Trophoblast cell (in vitro differentiated cells and primary cell): ENCODE measurements at places on chromosomes 6 and 20.

DNA sequence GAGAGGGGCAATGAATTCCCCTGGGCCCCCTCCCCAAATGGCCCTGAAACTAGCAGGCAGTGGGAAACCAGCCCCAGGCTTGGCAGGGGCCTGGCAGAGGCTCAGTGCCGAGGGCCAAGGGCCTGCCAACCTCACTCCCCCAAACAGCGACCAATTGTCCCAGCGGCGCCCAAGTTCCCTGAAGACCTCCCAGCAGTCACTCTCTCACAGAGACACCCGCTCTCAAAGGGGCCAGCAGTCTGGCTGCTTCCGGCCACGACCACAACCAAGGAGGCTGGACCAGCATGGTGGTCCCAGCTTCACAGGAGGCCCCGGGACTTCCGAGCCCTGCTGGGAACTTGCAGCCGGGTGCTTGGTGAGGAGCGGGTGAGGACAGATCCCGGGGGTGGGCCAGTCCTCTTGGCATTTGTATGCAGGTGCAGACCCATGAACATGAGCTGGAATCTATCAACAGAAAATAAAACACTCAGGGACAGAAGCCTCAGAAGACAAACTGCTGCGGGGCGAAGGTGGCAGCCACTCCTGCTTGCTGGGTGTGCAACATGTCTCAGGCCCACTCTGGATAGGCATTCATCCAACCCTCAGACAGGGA is 17.5 kb upstream of the SIRPA start:
- DNase-seq = no peak
- no peaks in the 10 kb centered on the region for H3K27me3 ChIP-seq
- no peak overlapping the region for H3K4me3 ChIP-seq
- no peaks in the 10 kb centered on the region for H3K4me1 ChIP-seq

- H3K27ac ChIP-seq = no peak overlapping the region
- H3K4me1 ChIP-seq = peaks cover 24% of the 10 kb centered on the region
- no peak overlapping the region for H3K4me3 ChIP-seq
- DNase-seq = no peak
- H3K27me3 ChIP-seq = no peaks in the 10 kb centered on the region
Observed at GRCh38 chr20:32522776-32523612, 62.1 kb downstream of the NOL4L start.

DNA sequence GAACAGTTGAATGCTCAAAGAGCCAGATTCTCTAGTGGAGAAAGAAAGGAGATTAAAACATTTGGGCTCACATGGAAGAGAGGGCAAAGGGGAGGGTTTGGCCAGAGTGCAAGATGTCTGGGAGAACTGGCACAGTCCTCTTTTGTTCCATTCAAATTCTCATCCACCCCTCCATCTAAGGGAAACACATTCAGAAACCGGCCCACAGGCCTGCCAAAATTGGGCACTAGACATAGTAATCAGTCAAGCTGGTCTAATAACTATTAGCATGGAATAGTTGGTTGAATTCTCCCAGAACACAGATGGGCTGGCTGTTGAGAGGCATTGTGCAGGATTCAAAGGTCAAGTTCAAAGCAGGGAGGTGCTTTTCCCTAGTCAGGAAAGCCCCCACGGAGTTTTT is 341.4 kb upstream of the IRAK1BP1 start:
- no peaks in the 10 kb centered on the region for H3K4me1 ChIP-seq
- H3K4me3 ChIP-seq = no peak overlapping the region
- no peak overlapping the region for H3K27ac ChIP-seq
- no peaks in the 10 kb centered on the region for H3K36me3 ChIP-seq
- no peak for DNase-seq

DNA sequence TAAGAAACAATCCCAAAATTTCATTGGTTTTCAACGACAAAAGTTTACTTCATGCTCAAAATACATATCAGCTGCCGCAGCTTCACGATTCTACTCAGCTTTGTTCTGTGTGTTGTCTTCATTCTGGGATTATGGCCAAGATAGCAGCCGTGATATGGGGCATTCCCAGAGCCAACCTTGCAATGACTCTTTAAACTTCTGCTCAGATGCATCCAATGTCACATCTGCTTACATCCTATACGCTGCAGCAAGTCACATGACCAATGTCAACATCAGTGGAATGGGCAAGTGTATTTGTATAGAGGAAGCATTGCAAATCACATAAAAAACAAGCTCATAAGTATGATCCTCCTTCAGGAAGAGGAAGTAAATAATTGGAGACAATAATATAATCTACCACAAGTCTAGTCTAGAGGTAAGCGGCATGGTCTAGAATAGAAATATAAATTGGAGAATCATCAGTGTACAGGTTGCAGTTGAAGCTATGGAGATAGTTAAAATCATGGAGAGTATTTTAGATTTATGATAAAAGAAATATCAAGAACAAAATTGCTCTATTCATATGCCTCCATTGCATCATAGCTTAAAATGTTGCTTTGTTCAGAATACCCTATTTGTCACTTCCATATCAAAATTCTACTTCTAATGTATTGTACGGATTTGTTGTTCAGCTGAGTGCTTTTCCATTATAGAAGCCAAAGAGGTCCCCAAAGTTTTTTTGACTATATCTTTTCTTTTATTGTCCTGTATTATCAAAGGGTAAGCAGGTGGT is 7.2 kb upstream of the C6orf141 start:
- no peak overlapping the region for H3K4me3 ChIP-seq
- no peaks in the 10 kb centered on the region for H3K27me3 ChIP-seq
- no peak overlapping the region for H3K27ac ChIP-seq
- H3K36me3 ChIP-seq = no peaks in the 10 kb centered on the region

DNA sequence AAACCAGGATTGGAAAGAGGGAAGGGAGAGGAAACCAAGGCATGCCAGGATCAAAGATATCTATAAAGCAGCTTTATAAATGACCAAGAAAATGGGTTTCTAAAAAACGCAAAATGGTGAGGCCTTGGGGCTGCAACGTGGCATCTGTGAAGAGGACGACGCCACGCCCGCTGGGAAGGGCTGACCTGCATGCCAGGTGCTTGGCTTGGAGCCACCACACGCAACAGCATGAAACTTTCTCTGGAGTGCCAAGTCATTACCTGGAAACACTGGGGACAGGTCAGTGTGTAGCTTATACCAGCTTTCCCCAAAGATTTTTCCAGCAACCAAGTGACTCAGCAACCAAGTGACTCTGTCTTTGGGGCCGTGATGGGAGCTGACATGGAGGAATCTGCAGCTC is 82.5 kb downstream of the POPDC3 start:
- no peaks in the 10 kb centered on the region for H3K4me1 ChIP-seq
- H3K4me3 ChIP-seq = peak overlapping the region; percentile 25
- no peak overlapping the region for H3K27ac ChIP-seq
- no peaks in the 10 kb centered on the region for H3K27me3 ChIP-seq
- no peak for DNase-seq

- no peak for DNase-seq
- H3K36me3 ChIP-seq = no peaks in the 10 kb centered on the region
- no peaks in the 10 kb centered on the region for H3K4me1 ChIP-seq
- no peak overlapping the region for H3K4me3 ChIP-seq
- H3K27me3 ChIP-seq = no peaks in the 10 kb centered on the region
- no peak overlapping the region for H3K27ac ChIP-seq
Observed at GRCh38 chr6:49933526-49933925, 30.4 kb downstream of the DEFB114 start.

GRCh38 chr6:15962449-15962764 is 166.5 kb upstream of the MYLIP start:
- H3K4me3 ChIP-seq = no peak overlapping the region
- peak; percentile 20 for DNase-seq
- H3K4me1 ChIP-seq = no peaks in the 10 kb centered on the region

GRCh38 chr6:133093956-133094355 is 147.2 kb upstream of the EYA4 start:
- no peak overlapping the region for H3K4me3 ChIP-seq
- H3K27ac ChIP-seq = no peak overlapping the region
- H3K27me3 ChIP-seq = no peaks in the 10 kb centered on the region

GRCh38 chr6:95581073-95581472 is 3.7 kb downstream of the MANEA start:
- H3K4me3 ChIP-seq = no peak overlapping the region
- H3K36me3 ChIP-seq = no peaks in the 10 kb centered on the region
- DNase-seq = no peak
- H3K27ac ChIP-seq = no peak overlapping the region
- H3K27me3 ChIP-seq = no peaks in the 10 kb centered on the region

DNA sequence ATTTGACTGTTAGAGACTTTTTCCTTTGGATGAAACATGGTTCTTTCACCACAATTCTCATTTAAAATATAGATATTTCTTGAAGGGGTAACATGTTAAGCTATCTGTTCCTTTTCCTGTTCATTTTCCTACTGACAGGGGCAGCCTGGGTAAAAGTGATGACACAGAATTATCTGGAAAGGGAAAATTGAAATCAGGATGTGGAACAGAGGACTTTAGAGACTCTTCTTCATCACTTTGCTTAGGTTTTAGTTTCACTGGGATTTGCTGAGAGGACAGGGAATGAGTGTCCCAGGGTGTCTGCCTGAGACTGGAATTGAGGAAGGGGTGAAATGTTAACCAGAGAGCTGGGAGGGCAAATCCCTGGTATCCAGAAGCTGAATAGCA is 116.0 kb downstream of the RNF144B start:
- DNase-seq = no peak
- no peak overlapping the region for H3K27ac ChIP-seq
- H3K4me3 ChIP-seq = no peak overlapping the region
- H3K27me3 ChIP-seq = no peaks in the 10 kb centered on the region
- no peaks in the 10 kb centered on the region for H3K36me3 ChIP-seq
- H3K4me1 ChIP-seq = no peaks in the 10 kb centered on the region

- no peak overlapping the region for H3K27ac ChIP-seq
- DNase-seq = no peak
- no peaks in the 10 kb centered on the region for H3K4me1 ChIP-seq
- H3K27me3 ChIP-seq = no peaks in the 10 kb centered on the region
Observed at GRCh38 chr6:53692172-53692571, 26.6 kb upstream of the KLHL31 start.

DNA sequence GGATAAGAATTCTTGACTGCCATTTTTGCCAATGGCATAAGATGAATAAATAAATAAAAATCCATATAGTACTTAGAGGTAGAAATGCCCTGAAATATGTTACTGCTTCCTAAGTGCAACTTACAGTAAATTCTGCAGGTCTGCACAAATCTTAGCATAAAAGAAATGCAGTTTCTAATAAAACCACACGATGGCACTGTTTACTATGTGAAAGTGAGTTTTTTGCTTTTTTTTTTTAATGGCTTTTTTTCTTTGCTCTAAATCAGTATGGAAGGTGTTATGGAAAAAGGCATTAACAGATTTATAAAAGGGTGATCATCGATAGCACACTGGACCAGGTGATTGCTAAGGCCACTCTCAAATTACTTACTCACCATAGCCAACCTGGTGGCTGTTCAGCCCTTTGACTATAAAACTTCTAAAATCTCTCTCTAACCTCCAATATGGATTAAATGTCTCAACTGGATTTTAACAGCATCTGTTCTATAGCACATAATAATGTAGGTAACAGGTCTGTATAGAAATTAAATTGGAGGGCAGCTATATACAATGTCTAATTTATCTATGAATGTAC is 45.8 kb downstream of the AHI1 start:
- peak; percentile 75 for DNase-seq
- H3K27ac ChIP-seq = no peak overlapping the region

DNA sequence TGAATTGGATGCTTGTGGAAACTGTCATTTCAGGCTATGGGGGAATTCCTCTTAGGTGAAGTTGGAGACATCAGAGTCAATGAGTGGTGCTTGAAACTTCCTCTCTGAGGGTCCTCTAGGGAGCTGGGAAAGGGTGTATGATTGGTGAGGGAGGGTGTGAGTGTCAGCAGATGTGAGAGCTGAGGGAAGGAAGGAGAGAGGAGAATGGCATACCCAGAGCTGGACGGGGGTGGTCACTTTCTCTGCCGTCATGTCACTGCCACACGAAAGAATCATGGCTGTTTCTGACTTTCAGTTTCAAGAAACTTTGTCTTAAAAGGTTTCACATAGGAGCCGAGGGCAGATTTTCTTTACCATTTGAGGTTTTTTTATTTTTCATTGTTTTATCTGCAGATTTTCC is 50.3 kb downstream of the DEK start:
- H3K36me3 ChIP-seq = peaks cover 8% of the 10 kb centered on the region
- no peaks in the 10 kb centered on the region for H3K4me1 ChIP-seq
- no peaks in the 10 kb centered on the region for H3K27me3 ChIP-seq
- no peak overlapping the region for H3K27ac ChIP-seq
- no peak for DNase-seq

DNA sequence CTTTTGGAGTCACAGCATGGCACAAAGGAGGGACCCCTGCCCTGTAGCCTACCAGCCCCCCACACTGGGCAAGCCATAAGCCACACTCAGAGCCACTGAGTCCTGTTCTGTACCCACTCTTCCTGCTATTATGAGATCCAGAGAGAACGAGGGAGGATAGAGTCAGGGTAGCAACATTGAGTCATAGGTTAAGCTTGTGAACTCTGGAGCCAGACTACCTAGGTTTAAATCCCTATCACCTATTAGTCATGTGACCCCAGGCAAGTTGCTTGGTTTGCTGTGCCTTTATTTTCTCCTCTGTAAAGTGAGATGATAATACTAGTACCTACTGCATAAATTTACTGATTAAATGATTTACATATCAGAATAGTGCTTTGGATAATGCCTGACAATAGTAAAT is 540 bp downstream of the CNBD2 start:
- no peak overlapping the region for H3K27ac ChIP-seq
- peak; percentile 82 for DNase-seq
- H3K4me1 ChIP-seq = no peaks in the 10 kb centered on the region
- H3K36me3 ChIP-seq = no peaks in the 10 kb centered on the region

DNA sequence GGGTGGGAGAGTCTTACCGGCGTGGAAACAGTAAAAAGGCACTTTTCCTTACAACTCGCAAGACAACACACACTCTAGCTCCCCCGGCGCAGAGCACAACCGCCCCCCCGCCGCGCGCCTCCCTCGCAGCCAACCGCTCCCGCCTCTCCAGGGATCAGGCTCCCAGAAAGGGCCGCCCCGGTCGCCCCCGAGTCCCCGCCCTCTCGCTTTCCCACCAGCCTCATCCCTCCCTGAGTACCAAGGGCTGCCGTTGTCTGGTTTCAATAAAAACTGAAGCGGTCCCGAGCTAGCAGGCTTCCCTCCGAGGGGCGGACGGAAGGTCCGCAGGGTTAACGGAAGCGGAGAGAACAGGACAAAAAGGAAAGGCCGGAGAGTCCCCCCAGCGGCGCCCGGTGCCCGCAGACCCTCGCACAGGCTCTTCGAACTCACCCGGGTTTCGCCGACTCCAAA is 804 bp downstream of the ELOVL5 start:
- H3K36me3 ChIP-seq = no peaks in the 10 kb centered on the region
- peak overlapping the region; percentile 97 for H3K4me3 ChIP-seq
- peaks cover 5% of the 10 kb centered on the region for H3K4me1 ChIP-seq
- no peaks in the 10 kb centered on the region for H3K27me3 ChIP-seq
- peak; percentile 57 for DNase-seq
- H3K27ac ChIP-seq = peak overlapping the region; percentile 89

GRCh38 chr6:87941556-87942358 is 105.9 kb upstream of the SPACA1 start:
- no peak for DNase-seq
- no peak overlapping the region for H3K4me3 ChIP-seq
- H3K27ac ChIP-seq = no peak overlapping the region
- H3K27me3 ChIP-seq = no peaks in the 10 kb centered on the region

GRCh38 chr6:90072501-90072900 is 178.2 kb downstream of the GJA10 start:
- DNase-seq = no peak
- H3K27me3 ChIP-seq = peaks cover 2% of the 10 kb centered on the region
- H3K4me3 ChIP-seq = no peak overlapping the region
- H3K27ac ChIP-seq = no peak overlapping the region
- H3K4me1 ChIP-seq = peaks cover 6% of the 10 kb centered on the region
- H3K36me3 ChIP-seq = no peaks in the 10 kb centered on the region

GRCh38 chr6:116858060-116858459 is 19.0 kb upstream of the RFX6 start:
- H3K27me3 ChIP-seq = no peaks in the 10 kb centered on the region
- DNase-seq = no peak
- no peaks in the 10 kb centered on the region for H3K4me1 ChIP-seq
- no peaks in the 10 kb centered on the region for H3K36me3 ChIP-seq
